COR-L47 (cell line): ENCODE measurements at places on chromosomes 7 and 10.

DNA sequence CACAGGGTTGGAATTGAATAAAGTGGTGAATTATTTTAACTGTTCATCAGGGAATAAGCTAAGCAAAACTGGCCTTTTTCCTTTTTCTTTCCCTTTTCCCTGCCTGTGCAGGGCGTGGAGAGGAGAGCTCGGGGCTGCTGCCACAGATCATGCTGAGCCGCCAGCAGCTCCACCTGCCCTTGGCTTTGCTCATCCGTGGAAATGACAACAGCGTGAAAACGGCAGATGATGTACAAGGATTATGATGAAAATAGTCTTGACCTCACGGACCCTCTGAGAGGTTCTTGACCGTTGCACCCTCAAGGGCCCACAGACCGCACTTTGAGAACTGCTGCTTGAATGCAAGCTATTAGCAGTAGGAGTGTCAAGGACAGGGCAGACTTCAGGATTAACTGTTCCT, 10.6 kb downstream of the PPP2R2D start:
- no peak for DNase-seq

GRCh38 chr7:27802999-27803398, 63.0 kb downstream of the TAX1BP1 start:
- no peak for DNase-seq

DNA sequence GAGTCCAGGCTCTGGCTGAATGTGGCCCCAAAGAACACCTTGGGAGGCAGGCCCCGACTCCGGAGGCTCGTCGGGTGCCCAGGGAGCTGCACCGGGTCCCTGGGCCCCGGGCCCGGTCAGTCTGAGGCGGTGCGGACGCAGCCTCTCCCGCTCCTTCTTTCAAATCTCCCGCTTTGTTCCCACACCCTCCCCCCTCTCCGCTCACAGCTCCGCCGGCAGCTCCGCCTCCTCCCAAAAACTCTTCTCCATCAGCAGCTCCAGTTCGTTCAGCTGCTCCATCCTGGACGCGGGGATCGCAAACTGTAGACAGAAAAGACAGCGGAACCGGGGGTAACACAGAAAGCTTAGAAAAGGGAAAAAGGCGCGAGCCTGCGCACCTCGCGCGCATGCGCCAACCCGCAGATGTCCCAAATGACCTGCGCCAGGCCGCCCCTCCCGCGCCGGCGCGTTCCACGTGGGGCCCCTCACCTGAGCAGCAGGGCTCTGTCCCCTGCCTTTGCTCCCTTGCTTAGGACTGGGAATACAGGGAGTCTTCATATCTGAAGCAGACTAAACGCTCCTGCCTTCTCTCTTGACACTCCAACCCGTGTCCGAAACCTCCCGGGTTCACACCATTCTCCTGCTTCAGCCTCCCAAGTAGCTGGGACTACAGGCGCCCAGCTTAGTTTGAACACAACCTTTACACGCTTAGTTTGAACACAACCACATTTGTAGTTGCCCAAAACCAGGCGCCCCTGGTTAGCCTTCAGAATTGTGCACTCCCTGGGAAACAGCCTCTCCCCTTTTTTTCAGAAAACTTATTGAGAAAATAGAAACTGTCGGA, at the start of gene DNA2:
Gene DNA2 (minus strand): TSS at position 388 of the 823 bp plus-strand sequence. CDS start 109 bp downstream, at position 279.
- DNase-seq: peak; percentile 69

DNA sequence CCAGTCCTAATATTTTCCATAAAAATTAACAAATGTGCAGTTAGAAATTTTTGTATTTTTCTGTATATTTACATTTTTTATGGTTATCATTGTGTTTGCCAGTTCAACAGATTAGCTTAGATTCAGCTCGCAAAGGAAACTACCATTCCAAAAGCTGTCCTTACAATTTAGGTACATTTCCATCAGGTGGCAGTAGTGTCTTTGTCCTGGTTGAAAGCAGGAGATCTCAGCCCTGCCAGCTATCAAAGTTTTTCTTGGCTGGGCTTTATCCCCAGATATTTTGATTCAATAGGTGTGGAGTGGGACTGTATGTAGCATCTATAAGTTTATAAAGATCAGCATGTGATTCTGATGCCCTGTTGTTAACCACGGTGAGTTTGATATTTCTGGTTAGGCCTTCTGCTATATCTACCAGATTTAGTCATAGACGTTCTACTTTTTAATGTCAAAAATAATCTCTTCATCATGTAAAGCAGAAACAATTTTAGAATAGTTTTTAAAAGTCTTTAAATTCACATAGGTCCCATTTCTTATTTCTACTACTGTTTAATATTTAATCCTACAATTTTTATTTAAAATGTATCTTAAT, 15.5 kb upstream of the ICA1 start:
- DNase-seq: no peak

GRCh38 chr10:33535866-33536265, 201.4 kb upstream of the NRP1 start:
- no peak for DNase-seq

GRCh38 chr7:112749775-112750174, 40.4 kb downstream of the TMEM168 start:
- DNase-seq: no peak
